ENCODE measurements at places on chromosomes 6 and 20.

- no peak for DNase-seq
These were observed 72.2 kb downstream of the SENP6 start for GRCh38 chr6:75673884-75674283.

DNA sequence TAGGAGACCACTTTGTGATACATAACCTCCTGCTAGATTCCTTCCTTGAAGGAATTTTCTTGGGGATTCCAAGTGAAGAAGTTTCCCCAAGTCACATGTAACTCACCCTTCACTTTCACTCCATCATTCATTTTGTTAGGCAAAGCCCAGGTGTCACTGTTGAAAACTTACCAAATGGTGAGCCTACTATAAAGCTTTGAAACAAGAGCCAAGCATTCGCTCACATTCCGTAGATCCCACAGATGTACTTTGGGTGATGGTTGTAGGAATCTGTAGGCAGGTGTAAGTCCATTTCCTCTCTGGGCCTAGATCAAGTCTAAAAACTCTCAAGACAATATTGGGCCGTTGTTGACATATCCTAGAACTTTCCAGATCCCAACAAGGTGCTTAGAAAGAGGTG is 74.1 kb downstream of the PRDM1 start:
- DNase-seq, result no peak

GRCh38 chr20:58018590-58018989 is 209.9 kb downstream of the ANKRD60 start:
- DNase-seq, result no peak

- peak; percentile 40 for DNase-seq
These were observed 29.2 kb upstream of the SDCBP2 start for GRCh38 chr20:1357921-1358671.

DNA sequence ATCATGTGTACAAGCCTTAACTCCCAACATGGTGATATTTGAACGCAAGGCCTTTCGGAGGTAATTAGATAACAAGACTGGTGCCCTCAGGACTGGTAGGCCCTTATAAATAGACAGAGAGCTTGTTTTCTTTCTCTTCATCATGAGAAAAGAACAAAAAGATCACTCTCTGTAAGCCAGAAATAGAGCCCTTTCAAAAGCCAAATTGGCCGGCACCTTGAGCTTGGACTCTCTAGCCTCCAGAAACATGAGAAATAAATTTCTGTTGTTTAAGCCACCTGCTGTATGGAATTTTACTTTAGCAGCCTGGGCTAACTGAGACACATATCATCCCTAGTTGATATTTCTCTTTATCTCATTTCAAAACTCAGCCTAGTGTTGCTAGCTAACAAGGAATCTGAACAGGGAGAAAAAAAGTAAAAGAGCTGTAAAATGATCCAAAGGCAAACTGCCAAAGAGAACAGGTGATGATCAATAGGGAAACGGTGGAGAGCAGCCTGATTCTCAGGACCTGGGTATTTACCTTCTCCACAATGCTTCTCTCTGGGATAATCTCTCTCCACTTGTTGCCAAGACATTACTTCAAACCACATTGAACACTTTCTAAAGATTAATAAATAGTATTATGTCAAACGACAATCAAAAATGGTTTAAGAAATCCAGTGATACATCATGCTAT is 6.1 kb downstream of the COL21A1 start:
- DNase-seq, result no peak

DNA sequence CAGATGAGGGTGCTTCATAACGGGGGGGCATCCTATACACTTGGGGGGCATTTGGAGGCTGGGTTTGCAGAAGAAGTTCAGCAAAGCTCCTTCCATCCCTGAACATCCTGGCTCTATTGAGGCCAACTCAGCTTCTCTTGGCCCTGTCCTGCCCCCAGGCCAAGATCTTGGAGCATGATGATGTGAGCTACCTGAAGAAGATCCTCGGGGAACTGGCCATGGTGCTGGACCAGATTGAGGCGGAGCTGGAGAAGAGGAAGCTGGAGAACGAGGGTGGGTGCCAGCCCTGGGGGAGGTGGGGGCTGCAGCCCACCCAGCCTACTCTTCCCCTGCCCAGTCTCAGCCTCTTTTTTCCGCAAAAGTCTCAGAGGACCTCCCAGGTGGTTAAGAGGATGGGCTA is 17.2 kb downstream of the GDAP1L1 start:
- no peak for DNase-seq
